ENCODE measurements at places on chromosomes 4 and X. TPM values are rescaled to one million over a fixed set of nuclear protein-coding genes. Genes with fewer than 3 reads are reported as not detected.

The HELT gene
- total RNA-seq: not detected

The JCHAIN gene
- total RNA-seq: 0.13 TPM

The SGMS2 gene
- 197 TPM for total RNA-seq

The MMRN1 gene
- total RNA-seq: 1.4 TPM

The XKRX gene
- 0.07 TPM for total RNA-seq

The CENPI gene
- total RNA-seq: 5.0 TPM

The TECRL gene
- total RNA-seq: not detected

The CD38 gene
- total RNA-seq: 0.07 TPM

The TMEM150C gene
- total RNA-seq: 0.53 TPM

The SLC25A43 gene
- 28.3 TPM for total RNA-seq

The RAB9A gene
- 25.9 TPM for total RNA-seq

The HSFX3 gene
- not detected for total RNA-seq

The GRID2 gene
- total RNA-seq: 0.10 TPM

The CD40LG gene
- not detected for total RNA-seq

The PJA1 gene
- total RNA-seq: 27.8 TPM

The SMAD1 gene
- 7.9 TPM for total RNA-seq

The STBD1 gene
- 11.1 TPM for total RNA-seq

The RAB39B gene
- total RNA-seq: 0.72 TPM

Data from smooth muscle cell of the pulmonary artery (primary cell).